ENCODE measurements at places on chromosomes 12 and 14.

- peak; percentile 55 for DNase-seq
Measured at GRCh38 chr12:47904713-47905709, at the start of gene VDR. VDR (minus strand) TSS chr12:47904994; CDS start chr12:47879113, 25,881 bp downstream.

DNA sequence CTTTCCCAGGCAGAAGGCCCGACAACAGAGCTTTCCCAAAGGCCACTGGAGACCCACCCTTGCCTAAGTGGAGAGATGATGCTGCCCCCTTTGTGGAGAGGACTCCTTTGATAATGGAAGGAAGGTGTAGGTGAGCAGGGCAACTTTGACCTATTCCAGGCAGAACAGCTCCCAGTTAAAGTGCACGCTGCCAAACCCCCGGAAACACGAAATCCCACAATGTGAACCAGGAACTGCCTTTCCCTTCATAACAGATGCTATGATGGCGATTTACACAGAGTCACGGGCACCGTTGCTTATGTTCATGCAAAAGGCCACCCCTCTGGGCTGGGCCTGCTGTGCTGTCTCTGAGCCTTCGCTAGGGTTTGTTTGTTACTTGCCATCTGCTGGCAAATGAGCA is 34.6 kb downstream of the PRIMA1 start:
- DNase-seq = no peak

- no peak for DNase-seq
Measured at GRCh38 chr12:95173392-95174251, 43.6 kb downstream of the FGD6 start.

DNA sequence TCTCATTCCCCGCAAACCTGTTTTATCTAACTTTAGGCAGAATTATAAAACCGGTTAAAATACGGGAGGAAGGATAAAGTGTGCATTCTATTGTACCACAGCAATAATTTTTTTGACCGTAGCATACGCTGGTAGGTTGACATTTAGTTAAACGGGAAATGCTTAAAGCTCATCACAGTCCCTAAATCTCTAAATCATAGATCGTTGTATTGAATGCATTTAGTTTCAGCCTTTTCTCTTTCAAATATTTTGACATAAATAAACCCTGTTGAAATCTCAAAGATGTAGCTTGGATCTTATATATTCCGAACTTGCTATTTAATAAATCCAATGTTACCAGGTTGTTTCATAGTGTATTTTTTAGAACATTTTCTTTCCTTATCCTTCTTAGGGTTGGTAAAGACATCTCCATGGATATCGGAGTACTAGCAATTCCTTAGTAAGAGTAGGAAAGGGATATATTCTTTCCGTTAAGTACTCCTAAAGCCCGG is 798 bp downstream of the CLEC2B start:
- no peak for DNase-seq

- DNase-seq = no peak
Measured at GRCh38 chr12:99277591-99278379, 369.8 kb upstream of the GARIN6 start.

GRCh38 chr14:22052795-22053194 is 379.2 kb upstream of the OR4E1 start:
- no peak for DNase-seq

DNA sequence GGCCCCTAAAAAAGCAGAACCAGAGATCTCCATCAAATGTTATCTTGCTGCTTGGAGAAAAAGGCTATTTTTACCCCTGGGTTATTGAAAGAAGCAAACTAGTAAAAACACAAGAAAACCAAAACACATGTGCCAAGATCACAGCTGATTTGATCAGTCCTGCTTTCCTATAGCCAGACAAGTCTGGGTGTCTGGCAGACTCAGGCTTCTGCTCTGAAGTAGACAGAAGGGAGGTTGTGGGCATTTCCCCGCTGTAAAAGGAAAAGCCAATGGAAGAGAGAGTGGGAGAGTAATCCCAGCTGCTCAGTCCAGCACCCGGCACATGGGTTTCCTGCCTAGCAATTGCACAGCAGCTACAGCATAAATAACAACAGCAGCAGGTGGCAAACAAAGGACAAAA is 177.9 kb downstream of the PHLDA1 start:
- DNase-seq = no peak

- no peak for DNase-seq
Measured at GRCh38 chr14:74838166-74838565, 37.8 kb downstream of the PROX2 start.

- no peak for DNase-seq
Measured at GRCh38 chr14:66404051-66404545, 82.1 kb upstream of the CCDC196 start.

DNA sequence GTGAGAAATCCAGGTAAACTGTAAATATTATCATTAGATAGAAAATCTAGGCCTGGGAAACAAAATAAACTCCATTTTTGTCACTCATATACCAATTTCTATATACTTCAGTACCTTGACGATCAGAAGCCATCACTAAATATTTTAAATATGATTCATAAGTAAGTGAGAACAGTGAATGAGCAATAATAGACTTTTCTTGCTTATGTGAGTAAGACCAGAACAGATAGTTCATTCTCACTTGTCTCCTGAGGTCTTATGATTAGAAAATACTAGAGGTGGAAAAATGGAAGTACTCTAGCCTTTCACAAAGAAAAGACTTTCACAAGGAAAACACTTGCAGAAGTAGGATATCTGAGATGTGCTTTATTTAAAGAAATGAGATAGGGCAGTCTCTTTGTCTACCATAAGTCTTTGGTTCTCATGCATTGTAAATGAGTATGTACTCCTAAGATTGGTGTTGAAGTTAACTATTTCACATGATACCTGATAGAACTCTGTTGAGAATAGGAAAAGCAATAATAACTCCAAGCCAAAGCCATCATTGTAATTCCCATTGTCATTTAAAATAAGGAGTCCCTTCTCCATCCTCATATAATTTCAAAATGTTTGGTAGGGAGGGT is 10.1 kb upstream of the SMCO3 start:
- no peak for DNase-seq

DNA sequence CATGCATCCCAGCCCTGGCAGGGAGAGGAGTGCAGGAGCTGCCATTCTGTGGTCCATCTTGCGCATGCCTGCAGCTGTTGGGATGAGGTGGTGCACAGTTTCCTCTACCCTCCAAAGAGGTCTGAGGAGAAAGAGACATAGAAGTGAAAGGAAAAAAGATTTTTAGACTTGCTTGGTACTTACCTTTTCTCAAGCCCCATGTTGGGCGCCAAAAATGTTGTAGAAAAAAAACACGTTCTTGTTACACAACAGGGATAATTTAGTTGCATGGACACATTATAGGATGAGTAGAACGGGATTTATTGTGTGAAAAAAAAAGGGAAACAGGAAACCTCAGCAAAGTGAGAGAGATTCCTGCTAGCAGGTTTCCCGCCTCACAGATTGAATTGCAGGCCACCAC is 244.4 kb upstream of the GARIN2 start:
- no peak for DNase-seq

GRCh38 chr12:108337235-108338223 is 1.6 kb downstream of the CMKLR1 start:
- DNase-seq = no peak

GRCh38 chr12:1676043-1676442 is 14.8 kb upstream of the ADIPOR2 start:
- no peak for DNase-seq

- no peak for DNase-seq
Measured at GRCh38 chr12:1864867-1865266, 44.5 kb downstream of the LRTM2 start.

GRCh38 chr14:67666750-67667449 is 7.5 kb downstream of the VTI1B start:
- DNase-seq = no peak

- no peak for DNase-seq
Measured at GRCh38 chr14:57961786-57962060, 95.8 kb upstream of the SLC35F4 start.

DNA sequence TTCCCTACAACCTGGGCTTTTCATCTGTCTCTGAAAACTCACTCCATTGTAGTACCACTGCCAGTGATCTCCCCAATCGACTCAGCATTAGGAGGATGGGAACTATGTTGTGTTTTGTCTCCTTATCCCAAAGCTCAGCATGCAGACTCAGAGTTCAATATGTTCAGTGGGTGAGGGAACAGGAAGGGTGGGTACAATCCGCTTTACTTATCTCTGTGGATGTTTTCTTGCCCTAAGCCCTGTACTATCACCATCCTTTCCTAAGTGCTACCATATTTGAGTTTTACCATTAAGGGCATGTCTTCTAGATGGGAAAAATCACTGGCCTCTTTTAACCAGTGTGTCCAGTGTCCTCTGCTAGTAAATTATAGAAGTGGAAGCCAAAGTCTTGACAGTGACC is 107.1 kb downstream of the PPM1H start:
- no peak for DNase-seq

- DNase-seq = no peak
Measured at GRCh38 chr14:91780452-91780851, 48.6 kb upstream of the CATSPERB start.

DNA sequence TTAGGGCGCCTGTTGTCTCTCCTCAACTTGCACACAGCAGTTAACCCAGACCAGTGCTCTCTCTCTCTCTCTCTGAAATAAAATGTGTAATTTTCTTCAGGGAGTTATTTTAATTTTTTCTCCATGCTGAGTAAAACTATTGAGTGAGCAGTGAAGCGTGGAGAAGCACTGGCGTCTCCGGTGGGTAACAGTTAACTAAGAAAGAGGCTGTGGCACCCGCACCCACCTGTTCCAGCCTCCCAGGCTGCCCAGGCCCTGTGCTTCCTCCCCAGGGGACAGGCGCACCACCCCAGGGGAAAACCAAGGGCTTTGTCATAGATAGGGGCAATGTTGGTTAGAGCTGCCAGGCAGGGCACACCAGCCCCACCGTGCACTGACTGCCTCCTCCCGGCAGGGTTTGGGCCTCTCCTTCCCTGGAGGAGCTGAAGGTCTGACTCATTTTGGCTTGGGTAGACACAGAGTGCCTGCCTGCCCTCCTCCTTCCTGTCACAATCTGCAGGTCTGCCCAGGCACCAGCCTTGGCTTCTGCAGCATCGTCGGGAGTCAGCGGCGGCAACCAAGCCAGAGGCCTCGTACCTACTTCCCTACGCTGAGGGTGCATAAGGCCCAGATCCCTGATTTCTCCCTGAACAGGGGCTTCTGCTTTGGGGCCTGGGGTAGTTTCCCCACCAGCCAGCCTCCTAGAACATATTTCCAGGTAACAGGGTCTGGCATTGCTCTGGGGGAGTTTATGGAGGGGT is 3.9 kb downstream of the HOXC5 start:
- no peak for DNase-seq

DNA sequence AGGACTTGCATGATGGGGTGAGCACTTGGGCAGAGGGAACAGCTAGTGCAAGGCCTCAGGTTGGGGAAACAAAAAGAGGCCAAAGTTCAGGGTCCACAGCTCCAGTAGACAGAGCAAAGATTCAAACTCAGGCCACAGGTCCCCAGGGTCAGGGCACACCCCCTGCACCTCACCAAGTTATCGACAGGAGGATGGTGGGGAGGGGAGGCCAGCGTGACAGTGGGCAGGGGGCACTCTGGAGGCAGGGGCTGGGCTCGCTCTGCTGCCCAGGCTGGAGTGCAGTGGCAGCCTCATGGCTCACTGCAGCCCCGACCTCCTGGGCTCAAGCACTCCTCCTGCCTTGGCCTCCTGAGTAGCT is 32.4 kb upstream of the ULK1 start:
- no peak for DNase-seq

DNA sequence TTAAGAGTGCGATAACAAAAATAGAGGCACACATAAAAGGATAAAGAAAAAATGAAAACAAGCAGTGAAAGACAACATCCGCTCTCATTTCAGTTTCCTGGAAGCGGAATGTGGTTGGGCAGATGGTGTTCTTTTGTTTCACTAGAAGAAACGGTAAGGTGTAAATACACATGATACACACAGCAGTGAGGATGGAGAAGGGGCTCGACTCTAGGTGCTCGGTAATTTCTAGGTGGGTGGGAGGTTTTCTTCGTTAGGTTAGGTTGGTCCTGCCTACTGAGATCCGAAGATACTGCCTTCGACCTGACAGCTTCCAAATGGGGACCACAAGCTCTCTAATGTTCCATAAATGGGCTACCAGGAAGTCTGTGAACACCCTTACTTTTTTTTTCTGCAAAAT is 1082.5 kb downstream of the BCL11B start:
- no peak for DNase-seq

- no peak for DNase-seq
Measured at GRCh38 chr12:215116-215515, 1.2 kb upstream of the SLC6A12 start.

DNA sequence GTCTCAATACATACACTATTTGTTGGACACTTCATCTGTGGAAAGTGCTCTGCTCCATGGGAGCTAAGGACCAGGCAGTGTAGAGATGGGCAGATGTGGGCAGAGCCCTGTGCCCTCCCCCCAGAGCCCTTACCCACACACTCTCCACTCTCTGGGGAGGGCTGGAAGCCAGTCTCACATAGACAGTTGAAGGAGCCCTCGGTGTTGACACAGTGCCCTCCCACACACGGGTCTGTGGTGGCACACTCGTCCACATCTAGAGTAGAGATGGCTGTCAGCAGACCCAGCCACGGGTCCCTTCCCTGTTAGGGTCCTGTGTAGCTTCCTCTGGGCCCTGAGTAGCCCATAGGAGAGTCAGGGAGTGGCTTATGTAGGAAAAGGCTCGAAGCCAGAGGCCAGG is 14.3 kb downstream of the ISCA2 start:
- no peak for DNase-seq

- no peak for DNase-seq
Measured at GRCh38 chr12:105078712-105079570, 5.3 kb downstream of the ALDH1L2 start.

DNA sequence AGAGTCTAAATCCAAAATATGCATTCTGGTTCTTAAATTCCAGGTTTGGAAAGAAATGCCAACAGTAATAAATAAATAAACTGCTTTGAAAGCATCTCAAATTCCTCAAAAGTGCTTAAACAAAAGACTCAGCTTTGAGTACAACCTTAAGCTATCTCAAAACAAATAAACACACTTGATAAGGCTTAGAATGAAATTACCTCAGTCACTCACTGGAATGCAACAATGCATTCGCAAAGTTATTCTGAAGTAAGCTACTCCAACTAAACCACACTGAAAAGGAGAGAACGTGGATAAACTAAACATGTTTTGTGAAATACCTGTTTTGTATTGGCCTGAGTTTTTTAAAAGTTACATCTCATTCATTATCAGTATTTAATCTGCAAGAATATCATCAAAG is 1.2 kb downstream of the SPTSSA start:
- DNase-seq = no peak

DNA sequence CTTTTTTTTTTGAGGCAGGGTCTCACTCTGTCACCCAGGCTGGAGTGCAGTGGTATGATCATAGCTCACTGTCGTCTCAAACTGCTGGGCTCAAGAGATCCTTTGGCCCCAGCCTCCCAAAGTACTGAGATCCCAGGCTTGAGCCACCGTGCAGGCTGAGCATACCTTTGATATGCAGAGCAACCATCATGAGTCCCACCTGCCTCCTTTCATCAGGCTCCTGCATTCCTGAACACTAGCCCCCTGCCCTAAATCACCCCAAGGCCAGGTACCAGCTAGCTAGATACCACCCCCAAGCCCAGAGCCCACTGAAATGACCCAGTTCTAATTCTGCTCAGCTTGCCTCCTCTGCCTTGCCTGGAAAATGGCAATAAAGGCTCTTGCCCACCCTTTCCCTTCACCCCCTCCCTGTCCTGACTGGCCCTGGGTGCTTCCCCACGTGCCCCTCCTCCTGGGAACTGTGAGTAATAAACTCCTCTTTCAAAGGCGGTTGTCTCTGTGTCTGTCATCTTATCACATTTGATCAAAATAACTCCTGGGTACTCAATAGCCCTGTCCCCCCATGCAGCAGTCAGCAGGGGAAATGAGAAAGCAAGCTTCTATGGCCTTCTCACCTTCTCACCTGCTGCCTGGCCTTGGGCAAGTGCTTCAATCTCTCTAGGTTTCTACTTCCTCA is 6.4 kb upstream of the BRF1 start:
- no peak for DNase-seq

All from effector CD4-positive, alpha-beta T cell (primary cell).